Suppressor macrophage (primary cell): ENCODE measurements at places on chromosomes 2 and 18.
A peak's percentile ranks its signal among the peaks of the same experiment; 100 is the strongest.

DNA sequence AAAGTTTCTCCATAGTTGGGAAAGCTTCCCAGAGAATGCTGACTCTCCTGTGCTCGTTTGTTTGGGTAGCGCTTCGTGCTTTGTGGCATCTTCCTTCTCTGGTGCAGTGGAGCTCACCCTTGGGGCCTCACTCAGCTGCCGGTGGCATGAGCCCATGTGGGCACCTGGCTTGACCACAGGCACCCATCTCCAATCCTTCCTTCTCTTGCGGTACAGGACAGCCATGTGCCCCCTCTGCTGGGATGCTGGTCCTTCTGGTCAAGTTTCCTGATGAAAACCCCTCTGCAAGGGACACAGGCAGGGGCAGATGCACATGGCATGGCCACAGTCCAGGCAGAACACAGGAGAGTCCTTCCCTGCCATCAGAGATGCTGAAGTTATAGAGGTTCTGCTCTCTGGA, 555.9 kb upstream of the HS6ST1 start:
- no peak for DNase-seq

GRCh38 chr2:119749477-119750012, 10.2 kb upstream of the PTPN4 start:
- DNase-seq = no peak

- DNase-seq = no peak
These were observed 110.4 kb downstream of the FMNL2 start for GRCh38 chr2:152445375-152445774.

GRCh38 chr2:48601349-48601748, 16.3 kb upstream of the GTF2A1L start:
- peak; percentile 52 for DNase-seq

DNA sequence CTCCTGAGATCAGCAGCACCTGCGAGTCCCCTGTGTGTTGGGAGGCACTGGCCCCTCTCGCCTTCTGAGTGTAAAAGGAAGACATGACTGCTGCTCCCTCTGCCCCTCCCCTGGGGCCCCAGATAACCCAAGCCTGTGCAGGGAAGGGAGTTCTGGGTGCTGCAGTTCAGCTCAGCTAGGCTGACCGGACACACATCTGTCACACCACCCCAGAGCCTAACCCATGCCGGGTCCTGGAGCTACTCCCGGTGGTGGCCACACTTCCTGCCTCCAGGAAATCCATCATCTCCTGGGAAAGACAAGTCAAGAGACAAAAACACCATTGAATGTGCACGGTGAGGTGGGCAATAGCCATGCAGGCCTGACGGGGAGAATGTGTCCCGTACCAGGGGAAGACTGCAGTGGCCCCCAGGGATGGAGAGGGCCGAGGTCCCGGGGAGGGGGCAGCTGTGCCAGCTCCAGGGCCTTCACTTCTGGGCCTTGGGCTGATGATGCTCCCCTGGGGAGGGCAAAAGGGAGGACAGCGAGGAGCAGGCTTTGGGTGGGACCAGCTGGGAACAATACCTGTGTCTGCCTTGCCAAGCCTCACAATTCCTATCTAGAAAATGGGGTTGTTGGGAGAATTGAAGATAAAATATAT, 210.6 kb downstream of the TFCP2L1 start:
- no peak for DNase-seq

DNA sequence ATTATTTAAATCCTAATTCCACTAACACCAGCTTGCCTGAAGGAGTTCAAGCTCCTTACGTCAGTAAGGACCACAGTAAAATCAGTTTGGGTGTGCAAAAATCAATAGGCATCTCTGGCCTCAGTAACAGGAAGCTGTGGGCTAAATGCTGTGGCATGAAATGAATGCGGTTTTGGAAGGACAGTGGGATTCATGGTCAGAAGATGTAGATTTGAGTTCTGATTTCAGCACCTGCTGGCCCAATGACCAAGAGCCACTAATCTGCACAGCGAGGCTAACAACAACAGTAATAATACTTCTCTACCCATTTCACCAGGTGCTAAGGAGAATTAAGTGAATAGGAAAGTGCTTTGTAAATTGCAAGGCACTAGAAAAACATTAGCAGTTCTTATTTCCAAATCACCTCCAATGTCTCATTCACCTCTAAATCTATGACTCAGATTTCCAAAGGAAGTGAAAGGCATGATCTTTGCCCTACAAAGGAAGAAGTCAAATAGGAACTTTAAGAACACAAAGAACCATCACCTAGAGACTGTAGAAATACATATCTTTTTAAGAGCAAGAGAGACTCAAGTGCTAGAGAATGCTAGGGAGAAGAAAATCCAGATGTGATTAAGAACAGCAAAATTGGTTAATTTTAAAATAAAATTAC, 172.6 kb downstream of the ANKRD44 start:
- peak; percentile 57 for DNase-seq

- DNase-seq = peak; percentile 44
These were observed 154.8 kb downstream of the MBP start for GRCh38 chr18:76977684-76978232.

DNA sequence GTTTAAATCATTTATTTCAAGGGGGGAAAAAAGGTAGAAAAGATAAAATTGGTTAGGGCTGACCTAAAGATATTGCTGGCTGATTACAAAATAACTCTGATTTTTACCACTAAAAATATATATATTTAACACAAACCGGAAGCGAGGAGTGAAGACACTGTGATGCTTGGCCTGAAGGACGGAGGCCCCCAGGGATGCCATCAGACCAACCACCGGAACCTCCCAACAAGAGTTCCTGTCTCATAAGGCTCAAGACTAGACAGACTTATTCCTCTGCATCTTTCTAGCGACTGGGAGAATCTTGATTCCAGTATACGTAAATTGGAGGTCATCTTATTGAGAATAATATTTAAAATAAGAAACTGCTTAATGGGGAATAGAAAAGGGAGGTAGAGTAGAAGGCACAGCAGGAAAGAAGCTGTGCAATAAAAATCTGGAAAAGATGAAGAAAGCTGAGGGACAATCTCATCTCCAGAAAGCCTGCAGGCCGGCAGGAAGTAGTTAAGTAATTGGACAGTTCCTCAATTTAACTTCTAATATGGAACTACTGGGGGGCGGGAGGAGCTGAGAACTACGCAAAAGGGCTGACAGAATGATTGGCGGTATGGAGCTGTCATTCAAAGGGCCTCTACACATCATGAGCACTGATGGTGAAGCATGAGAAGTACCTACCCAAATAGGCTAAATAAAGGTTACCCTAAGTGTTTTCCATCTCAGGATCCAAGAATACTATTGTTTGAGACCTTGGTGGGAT, 91.1 kb downstream of the DTNB start:
- peak; percentile 84 for DNase-seq

- no peak for DNase-seq
These were observed 40.3 kb upstream of the SIGLEC15 start for GRCh38 chr18:45785134-45785533.

DNA sequence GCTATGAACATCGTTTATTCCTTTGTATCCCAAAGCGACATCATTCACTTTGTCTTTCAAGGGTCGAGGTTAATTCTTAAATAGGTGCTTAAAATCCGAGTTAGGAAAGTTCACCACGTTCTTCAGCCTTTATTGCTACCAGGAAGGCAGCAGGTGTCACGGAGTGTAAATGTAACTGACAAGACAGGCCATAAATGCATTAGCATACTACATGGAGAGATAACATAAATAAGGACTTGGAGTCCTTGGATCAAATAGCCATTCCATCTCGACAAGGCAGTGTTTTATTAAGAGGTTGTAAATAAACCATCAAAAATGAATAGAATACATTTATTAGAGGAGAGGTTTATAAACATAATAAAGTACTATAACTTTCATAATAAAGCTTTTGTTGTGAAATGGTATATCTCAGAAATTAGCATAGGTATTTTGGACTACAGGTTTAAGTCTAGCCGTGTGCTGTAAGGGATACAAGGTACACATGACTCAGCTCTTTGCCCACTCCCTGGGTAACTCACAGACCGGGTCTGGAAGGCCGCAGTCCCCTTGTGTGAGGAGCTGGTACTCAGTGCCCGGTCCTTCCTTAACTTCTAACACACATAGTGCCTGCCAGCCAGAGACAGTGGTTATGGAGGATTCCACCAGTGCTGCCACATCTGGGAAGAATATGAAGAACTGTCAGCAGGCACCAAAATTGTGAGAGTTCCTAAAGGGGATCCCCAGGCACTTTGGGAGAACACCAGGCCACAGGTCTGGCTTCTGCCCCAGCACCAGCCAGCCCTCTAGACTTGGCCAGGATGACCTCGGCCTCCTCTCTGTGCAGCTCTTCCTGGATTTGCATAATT, 29.4 kb downstream of the CAPN13 start:
- DNase-seq = no peak

GRCh38 chr2:43609290-43609918, 13.6 kb upstream of the THADA start:
- DNase-seq = peak; percentile 81

DNA sequence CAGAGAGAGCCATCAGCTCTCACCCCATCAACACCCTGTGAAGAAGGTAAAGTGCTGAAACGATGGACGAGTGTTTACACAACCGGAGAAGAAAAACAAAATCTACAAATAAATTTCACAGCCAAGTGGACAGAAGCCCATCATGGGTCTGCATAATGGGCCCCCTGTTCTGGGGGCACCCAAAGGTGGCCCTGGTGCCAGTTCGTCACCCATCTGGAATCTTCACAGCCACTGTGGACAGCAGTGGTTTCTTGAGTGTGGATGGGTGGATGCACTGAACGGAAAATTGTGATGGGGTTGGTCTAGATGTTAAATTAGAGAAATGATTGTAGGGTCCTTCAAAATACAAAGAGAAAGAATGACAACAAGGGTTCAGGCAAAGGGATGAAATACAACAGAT, 38.8 kb downstream of the ANKMY1 start:
- DNase-seq = no peak

GRCh38 chr2:135913727-135914365, 37.6 kb upstream of the MCM6 start:
- DNase-seq = peak; percentile 67

- no peak for DNase-seq
These were observed 1311.0 kb upstream of the FAM98A start for GRCh38 chr2:34909992-34910705.

DNA sequence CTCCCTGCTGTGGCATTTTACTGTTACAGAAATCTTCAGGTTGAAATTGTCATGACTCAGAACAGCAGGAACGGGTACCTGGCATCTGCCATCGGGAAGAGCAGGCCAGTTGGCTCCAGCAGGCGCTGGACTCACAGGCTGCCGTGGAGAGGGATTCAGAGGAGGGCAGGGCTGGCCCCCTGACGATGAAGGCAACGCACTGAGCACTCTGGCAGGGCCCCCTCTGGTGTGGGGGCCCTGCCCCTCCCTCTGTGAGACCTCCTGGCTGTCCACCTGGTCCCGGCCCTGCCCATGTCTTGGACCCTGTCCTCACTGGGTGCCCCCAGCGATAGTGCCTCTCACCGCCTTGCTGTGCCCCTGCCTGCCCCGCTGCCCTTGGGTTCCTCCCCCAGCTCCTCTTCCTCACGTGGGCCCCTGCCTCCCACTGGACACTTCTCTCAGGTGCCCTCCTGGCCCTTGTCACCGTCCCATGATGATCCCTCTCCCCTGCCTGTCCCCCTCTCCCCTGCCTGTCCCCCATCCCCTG, 23.3 kb upstream of the ALLC start:
- no peak for DNase-seq

DNA sequence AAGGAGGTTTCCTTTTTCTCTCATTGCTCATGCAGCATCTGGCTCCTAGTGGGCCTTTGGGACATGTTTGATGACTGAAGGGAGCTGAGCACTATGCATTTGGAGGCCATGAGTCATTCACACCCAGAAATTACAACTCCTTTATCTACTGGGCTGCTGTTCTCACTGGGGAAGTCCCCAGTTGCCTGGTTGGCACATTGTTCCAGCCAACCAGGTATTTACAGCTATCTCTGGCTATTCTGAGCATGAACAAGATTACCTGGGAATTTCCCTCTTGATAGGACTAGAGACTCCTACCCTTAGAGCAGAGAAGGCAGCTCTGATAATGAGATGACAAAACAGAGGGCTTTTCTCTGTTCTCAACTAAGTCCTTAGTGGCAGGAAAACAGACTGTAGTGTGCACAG, 206.5 kb downstream of the SETBP1 start:
- peak; percentile 13 for DNase-seq

DNA sequence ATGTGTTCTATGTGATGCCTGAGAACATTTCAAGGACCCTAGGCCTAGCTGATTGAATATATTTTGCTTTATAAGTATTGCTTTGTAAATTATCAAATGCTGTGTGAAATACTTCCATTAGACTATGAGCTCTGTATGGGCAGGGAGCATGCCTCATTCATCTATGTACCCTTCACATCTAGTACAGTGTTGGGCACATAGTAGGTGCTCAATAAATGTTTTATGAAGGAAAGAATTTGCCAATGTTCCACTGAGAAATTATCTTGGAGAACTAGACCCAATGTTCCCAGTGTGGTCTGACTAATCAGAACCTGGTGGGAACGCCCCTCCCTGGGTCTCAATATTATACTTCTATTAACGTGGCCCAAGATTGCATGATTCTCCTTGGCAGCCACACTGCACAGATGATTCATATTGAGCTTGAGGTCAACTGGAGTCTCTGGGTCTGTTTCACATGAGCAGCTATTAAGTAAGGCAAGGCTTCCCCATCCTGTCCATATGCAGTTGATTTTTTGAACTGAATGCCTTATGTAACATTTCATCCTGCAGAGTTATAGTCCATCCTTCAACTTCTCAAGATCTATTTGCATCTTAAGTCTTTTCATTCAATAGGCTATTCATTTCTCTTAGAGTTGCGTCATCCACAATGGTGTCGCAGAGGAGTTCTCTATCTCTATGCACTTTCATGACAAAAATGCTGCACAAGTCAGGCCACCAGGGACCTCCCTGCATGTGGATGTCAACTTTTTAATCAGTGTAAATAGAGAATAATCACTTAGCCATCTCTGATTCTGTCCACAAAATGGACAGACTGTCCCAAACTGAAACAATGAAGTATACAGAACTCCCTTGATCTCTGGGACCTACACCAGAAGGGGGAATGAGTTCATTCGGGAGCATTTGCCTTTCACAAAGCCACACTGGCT, 257.6 kb downstream of the CYP26B1 start:
- no peak for DNase-seq

- no peak for DNase-seq
These were observed 380.1 kb downstream of the SOX11 start for GRCh38 chr2:6072276-6072675.

DNA sequence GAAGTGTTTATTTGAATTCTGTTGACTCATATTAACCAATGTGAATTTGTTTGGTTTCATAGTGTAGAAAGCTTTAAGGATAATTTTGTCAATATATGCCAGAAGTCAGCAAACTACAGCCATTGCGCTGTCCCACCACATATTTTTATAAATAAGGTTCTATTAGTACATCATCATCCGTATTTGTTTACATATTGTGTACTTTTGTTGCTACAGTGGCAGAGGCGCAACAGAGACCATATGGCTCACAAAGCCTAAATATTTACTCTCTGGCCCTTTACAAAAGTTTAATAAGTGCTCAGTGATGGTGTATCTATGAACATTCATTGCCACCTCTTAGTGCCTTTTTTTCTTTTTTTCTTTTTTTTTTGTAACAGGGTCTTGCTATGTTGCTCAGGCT, 6.4 kb downstream of the ERLEC1 start:
- DNase-seq = no peak
